CD8-positive, alpha-beta memory T cell (primary cell): ENCODE measurements at places on chromosomes 13 and 19. TPM values are rescaled to one million over a fixed set of nuclear protein-coding genes. Genes with fewer than 3 reads are reported as not detected.

CBLC gene
- polyA plus RNA-seq: not detected

- no peak for DNase-seq
- no peaks in the 10 kb centered on the region for H3K27me3 ChIP-seq
- no peaks in the 10 kb centered on the region for H3K4me1 ChIP-seq
- no peak overlapping the region for H3K27ac ChIP-seq
- H3K4me3 ChIP-seq: no peak overlapping the region
Observed at GRCh38 chr13:46543287-46543686, 9.7 kb upstream of the LRCH1 start.

DNA sequence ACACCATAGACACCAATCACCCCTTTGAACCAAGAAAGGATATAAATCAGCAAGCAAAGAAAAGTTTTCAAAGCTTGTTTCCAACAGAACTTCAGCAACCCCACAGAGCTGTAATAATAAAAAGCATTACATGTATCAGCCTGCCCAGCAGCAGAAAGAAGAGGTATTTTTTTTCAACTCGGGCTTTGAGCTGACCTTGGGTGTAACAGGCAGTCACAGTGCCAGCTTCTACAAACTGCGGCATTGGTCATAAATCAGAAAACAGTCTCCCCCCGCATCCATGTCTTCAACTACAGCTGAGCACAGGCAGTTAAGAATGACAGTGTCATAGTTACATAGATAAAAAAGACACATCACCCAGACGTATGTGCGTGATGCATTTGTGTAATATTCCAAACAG lies 671.0 kb upstream of the SLITRK1 start:
- H3K27ac ChIP-seq: no peak overlapping the region
- no peaks in the 10 kb centered on the region for H3K36me3 ChIP-seq
- no peak overlapping the region for H3K4me3 ChIP-seq
- no peaks in the 10 kb centered on the region for H3K27me3 ChIP-seq
- no peak for DNase-seq
- no peaks in the 10 kb centered on the region for H3K4me1 ChIP-seq

DNA sequence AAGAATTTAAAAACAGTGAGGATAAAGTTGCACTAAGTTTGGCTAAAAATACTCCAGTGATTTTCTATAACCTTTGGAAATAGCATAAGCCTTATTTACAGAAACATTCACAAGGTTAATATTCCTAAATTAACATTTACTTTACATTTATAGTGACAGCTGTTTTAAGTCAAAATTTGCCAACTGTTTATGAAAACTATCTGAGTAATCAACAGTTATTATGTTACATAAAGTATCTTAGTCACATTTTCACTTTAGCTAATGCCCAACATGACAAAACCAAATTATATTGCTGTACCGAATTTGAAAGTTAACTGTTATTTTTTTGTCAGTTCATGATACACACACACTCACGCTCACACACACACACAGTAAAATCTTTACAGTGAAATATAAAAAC lies 1.2 kb downstream of the TNFRSF19 start:
- DNase-seq: no peak
- no peaks in the 10 kb centered on the region for H3K36me3 ChIP-seq
- peaks cover 14% of the 10 kb centered on the region for H3K27me3 ChIP-seq

DNA sequence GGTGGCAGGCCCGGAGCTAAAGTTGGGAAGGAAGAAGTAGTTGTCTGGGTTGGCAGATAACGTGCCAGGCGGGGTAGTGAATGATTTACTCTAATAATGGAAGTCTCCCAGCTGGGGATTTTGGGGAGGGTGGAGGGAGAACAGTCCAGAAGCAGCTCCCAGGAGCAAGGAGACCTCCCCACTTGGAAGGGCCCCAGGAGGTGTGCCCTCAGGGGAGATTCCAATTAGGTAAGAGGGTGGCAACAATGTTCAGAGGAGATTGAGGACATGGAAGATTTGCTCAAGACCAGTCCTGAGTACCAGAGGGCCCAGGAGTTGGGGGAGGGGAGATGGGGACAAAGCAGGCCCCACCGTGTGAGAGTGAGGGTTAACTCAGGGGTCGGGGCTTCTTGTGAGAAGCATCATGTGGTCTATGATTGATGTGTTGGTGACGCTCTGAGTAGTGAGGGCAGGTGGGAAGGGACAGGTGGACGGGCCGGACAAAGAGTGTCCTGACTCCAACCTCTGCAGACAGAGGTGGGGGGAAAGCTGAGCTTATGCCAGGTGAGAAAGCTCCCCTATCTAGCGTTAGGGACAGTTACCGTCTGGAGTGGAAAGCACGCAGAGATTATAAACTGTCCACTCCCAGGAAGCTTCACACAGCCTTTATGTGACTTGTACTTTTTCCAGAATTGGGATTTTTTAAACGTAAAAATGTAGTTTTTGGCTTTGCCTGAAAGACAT lies 3.5 kb downstream of the SPINT2 start:
- peaks cover 17% of the 10 kb centered on the region for H3K4me1 ChIP-seq
- H3K27ac ChIP-seq: no peak overlapping the region
- DNase-seq: no peak
- H3K27me3 ChIP-seq: no peaks in the 10 kb centered on the region
- no peak overlapping the region for H3K4me3 ChIP-seq
- H3K36me3 ChIP-seq: no peaks in the 10 kb centered on the region

DNA sequence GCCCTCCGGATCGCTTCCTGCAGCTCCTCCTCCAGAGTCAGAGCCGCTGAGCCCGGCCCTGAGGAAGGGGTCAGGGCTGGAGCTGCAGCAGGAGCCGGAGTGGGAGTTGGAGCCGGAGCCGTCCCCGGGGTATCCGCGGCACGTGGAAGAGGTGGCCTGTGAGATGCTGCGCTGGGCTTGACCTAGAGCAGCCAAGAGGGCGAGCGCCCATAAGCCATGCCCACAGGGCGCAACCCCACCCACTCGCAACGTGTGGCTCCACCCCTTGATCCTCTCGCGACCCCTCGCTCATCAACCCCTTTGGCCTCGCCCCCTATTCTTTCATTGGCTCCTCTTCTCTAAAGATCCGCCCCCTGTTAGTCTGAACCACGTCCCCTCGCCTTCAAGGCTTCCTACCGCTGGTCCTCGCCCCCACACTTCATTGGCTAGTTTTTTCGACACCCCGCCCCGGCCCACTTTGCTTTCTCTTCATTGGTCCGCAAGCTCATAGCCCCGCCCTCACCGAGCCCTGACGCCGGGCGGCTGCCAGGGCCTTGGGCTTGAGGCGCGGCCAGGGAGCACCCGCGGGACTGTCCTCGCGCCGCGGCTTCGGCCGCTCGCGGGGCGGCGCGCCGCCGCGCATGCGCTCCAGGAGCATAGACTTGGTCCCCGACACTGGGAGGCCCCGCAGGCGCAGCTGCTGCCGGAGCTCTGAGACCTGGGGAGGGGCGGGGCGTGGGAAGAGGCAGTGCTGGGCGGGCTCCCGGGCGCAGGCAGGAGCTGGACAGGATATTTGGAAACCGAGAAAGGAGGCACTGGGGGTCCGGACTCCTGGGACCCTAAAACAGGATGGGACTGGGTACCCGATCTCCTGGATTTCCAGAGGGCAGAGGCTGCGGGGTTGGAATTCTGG lies 5.4 kb downstream of the MAMSTR start:
- peaks cover 19% of the 10 kb centered on the region for H3K4me1 ChIP-seq
- H3K36me3 ChIP-seq: no peaks in the 10 kb centered on the region
- H3K4me3 ChIP-seq: peak overlapping the region; percentile 83

GRCh38 chr13:54241719-54242118 lies 1213.1 kb downstream of the OLFM4 start:
- no peak overlapping the region for H3K4me3 ChIP-seq
- no peak overlapping the region for H3K27ac ChIP-seq
- no peaks in the 10 kb centered on the region for H3K36me3 ChIP-seq
- no peaks in the 10 kb centered on the region for H3K4me1 ChIP-seq
- no peaks in the 10 kb centered on the region for H3K27me3 ChIP-seq
- no peak for DNase-seq

DNA sequence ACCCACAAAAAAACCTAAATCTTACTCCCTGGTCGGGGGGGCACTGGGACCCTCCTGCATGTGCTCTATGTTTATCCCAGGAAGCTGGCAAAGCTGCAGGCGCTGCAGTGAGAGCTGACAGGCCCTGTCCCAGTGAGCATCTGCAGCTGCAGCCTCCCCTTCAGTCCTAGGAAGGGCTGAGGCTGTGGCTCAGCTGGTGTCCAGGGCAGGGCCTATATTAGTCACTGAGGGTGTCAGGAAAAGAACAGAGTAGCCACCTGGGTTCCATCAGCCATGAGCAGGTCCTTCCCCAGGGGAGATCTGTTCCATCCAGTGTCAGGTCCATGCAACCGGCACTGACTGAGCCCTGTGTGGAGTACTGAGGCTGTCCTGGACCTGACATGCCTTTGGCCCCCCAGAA lies 120.5 kb downstream of the TNFRSF19 start:
- H3K4me1 ChIP-seq: no peaks in the 10 kb centered on the region
- no peak overlapping the region for H3K27ac ChIP-seq
- DNase-seq: no peak
- no peaks in the 10 kb centered on the region for H3K27me3 ChIP-seq
- H3K4me3 ChIP-seq: no peak overlapping the region
- H3K36me3 ChIP-seq: no peaks in the 10 kb centered on the region

HRC gene
- polyA plus RNA-seq: not detected

DNA sequence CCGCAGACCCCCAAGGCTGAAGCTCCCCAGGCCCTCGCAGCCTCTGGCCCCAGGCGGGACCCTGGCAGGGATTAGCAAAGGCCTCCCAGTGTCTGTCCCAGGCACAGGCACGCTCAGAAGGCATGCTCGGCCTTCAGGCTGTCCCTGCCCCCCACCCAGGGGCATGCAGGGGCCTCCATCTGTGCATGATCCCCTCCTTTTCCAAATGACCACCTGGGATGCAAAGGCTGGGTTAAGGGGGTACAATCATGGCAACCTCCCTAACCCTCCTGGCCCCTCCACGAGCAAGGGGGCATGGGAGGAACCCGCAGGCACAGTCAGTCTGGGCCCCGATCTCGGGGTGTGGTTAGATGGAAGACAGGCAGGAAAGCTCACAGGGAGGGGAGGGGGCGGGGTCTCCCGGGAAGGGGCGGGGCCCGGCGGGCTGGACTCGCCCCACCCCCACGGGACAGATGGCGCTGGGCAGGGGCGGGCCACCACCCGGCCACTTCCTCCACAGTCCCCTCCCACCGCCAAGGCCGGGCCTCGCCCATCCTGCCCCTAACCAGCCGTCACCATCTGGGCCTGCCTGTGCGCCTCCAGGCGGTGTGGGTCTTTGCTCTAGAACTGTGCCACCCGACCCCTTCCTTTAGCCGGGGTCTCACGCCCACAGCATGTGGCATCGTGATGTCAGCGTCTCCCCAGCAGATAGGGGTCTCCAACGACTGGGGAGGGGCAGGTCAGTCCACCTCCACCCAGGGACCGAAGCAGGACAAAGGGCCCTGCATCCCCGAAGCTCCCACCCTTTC lies 7.0 kb upstream of the REXO1 start:
- peak overlapping the region; percentile 95 for H3K27ac ChIP-seq
- peak; percentile 78 for DNase-seq
- H3K4me3 ChIP-seq: peak overlapping the region; percentile 84
- no peaks in the 10 kb centered on the region for H3K27me3 ChIP-seq
- peaks cover 64% of the 10 kb centered on the region for H3K4me1 ChIP-seq

CAPS gene
- polyA plus RNA-seq: 2.7 TPM

DNA sequence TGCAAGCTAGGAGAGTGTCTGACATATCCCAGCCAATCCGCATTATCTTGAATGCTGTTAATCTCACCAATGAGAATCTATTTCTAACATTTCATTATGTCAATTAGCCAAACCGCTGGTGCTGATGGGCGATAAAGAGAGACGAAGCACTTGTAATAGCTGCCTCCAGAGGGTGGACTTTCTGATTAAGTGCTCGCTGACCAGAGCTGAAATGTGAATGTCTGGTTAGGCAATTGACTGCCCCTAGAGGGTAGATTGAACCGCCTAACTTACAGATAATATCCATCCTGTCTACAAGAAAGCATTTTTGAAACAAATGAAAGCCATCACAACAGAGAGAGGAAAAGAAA lies 552 bp upstream of the GRWD1 start:
- peak overlapping the region; percentile 78 for H3K27ac ChIP-seq
- peak overlapping the region; percentile 83 for H3K4me3 ChIP-seq
- no peak for DNase-seq
- H3K36me3 ChIP-seq: peaks cover 16% of the 10 kb centered on the region
- peaks cover 19% of the 10 kb centered on the region for H3K4me1 ChIP-seq
